ENCODE measurements at places on chromosomes 7 and 10. TPM values are rescaled to one million over a fixed set of nuclear protein-coding genes. Genes with fewer than 3 reads are reported as not detected.

- H3K4me1 ChIP-seq: no peaks in the 10 kb centered on the region
- H3K4me3 ChIP-seq: no peak overlapping the region
- H3K36me3 ChIP-seq: no peaks in the 10 kb centered on the region
- H3K27ac ChIP-seq: no peak overlapping the region
- no peak for DNase-seq
- H3K27me3 ChIP-seq: no peaks in the 10 kb centered on the region
Observed at GRCh38 chr10:90819911-90820310, 37.9 kb downstream of the HTR7 start.

GRCh38 chr10:124416733-124417132 is 2.0 kb downstream of the OAT start:
- H3K4me3 ChIP-seq: peak overlapping the region; percentile 34
- peaks cover 2% of the 10 kb centered on the region for H3K36me3 ChIP-seq
- no peak for DNase-seq
- H3K27me3 ChIP-seq: peaks cover 17% of the 10 kb centered on the region
- H3K4me1 ChIP-seq: peaks cover 14% of the 10 kb centered on the region

FBXL13 gene
- 9.2 TPM for total RNA-seq

GIMAP8 gene
- not detected for total RNA-seq

DNA sequence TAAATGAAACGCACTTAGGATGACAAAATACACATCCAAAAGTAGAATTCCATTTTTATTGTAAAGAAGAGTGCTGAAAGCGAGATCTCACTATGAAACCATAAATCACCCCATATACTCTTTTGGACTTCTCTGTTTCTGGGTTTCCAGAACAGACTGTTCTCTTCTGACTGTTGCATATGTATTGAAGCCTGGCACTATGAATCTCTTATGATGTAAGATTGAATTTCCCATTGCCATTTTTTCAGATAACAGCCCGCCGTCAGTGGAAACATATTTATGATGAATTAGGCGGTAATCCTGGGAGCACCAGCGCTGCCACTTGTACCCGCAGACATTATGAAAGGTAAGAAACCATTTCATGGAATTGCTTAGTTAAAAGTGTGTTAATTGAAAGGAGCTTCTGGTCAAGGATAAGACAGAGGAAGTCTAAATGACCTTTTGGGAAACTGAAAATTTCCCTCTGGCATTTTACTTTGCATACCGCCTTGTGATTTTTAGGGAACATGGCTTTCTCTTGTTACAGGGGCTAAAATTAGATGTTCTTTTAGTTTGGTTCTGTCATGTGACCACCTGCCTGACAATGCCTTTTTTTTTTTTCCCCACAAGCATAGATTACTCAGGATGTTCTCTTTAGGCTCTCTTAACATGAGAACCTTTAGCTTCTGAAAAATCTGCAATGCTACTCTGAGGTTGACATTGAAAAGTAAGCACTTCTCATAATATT is 168.1 kb downstream of the ARID5B start:
- H3K27me3 ChIP-seq: no peaks in the 10 kb centered on the region
- peaks cover 21% of the 10 kb centered on the region for H3K36me3 ChIP-seq
- H3K4me3 ChIP-seq: no peak overlapping the region
- no peak for DNase-seq

- peak overlapping the region; percentile 31 for H3K27ac ChIP-seq
- no peaks in the 10 kb centered on the region for H3K27me3 ChIP-seq
- no peaks in the 10 kb centered on the region for H3K4me1 ChIP-seq
- no peak overlapping the region for H3K4me3 ChIP-seq
- no peaks in the 10 kb centered on the region for H3K36me3 ChIP-seq
- no peak for DNase-seq
Observed at GRCh38 chr7:125834421-125834820, 904.8 kb upstream of the POT1 start.

- no peak for DNase-seq
- no peaks in the 10 kb centered on the region for H3K27me3 ChIP-seq
- peak overlapping the region; percentile 84 for H3K27ac ChIP-seq
- peak overlapping the region; percentile 55 for H3K4me3 ChIP-seq
- peaks cover 1% of the 10 kb centered on the region for H3K36me3 ChIP-seq
Observed at GRCh38 chr7:74371381-74372341, 82.0 kb upstream of the GTF2IRD1 start.

GRCh38 chr7:50653981-50654425 is 88.8 kb upstream of the DDC start:
- H3K27ac ChIP-seq: no peak overlapping the region
- no peak overlapping the region for H3K4me3 ChIP-seq
- peaks cover under 1% of the 10 kb centered on the region for H3K4me1 ChIP-seq
- no peaks in the 10 kb centered on the region for H3K27me3 ChIP-seq

GRCh38 chr10:72425133-72425532 is 70.4 kb upstream of the DNAJB12 start:
- peaks cover 24% of the 10 kb centered on the region for H3K36me3 ChIP-seq
- H3K4me1 ChIP-seq: peaks cover 37% of the 10 kb centered on the region
- no peak overlapping the region for H3K4me3 ChIP-seq
- H3K27ac ChIP-seq: peak overlapping the region; percentile 94
- no peaks in the 10 kb centered on the region for H3K27me3 ChIP-seq

- H3K36me3 ChIP-seq: no peaks in the 10 kb centered on the region
- H3K4me3 ChIP-seq: no peak overlapping the region
- no peak overlapping the region for H3K27ac ChIP-seq
Observed at GRCh38 chr7:40804477-40805215, 669.8 kb downstream of the SUGCT start.

DNA sequence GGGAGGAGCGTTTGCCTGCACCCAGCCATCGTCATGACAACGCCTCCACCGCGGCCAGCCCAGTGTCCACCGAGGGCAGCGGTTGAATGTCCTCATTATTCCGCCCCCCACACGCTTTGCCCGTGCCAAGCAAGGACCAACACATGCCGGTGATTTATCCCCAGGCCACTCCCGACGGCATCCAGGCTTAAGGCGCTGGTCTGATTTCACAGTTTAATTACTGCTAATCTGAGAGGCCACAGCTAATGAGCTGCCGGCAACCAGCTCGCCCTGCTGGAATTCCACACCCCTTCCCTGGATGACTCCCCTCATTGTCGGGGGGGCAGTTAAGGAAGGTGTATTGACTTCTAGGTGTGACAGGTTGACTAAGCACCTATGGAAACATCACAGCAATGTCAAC is 432.3 kb downstream of the DNAJB6 start:
- H3K4me1 ChIP-seq: peaks cover 26% of the 10 kb centered on the region
- peaks cover 6% of the 10 kb centered on the region for H3K36me3 ChIP-seq
- DNase-seq: no peak
- H3K27me3 ChIP-seq: peaks cover 15% of the 10 kb centered on the region

AS3MT gene
- 26.9 TPM for total RNA-seq

MPLKIP gene
- total RNA-seq: 38.0 TPM

- H3K27ac ChIP-seq: no peak overlapping the region
- no peaks in the 10 kb centered on the region for H3K27me3 ChIP-seq
- H3K36me3 ChIP-seq: peaks cover 4% of the 10 kb centered on the region
- H3K4me3 ChIP-seq: no peak overlapping the region
- no peak for DNase-seq
- H3K4me1 ChIP-seq: peaks cover 1% of the 10 kb centered on the region
Observed at GRCh38 chr10:101939008-101939648, 95.5 kb upstream of the KCNIP2 start.

DNA sequence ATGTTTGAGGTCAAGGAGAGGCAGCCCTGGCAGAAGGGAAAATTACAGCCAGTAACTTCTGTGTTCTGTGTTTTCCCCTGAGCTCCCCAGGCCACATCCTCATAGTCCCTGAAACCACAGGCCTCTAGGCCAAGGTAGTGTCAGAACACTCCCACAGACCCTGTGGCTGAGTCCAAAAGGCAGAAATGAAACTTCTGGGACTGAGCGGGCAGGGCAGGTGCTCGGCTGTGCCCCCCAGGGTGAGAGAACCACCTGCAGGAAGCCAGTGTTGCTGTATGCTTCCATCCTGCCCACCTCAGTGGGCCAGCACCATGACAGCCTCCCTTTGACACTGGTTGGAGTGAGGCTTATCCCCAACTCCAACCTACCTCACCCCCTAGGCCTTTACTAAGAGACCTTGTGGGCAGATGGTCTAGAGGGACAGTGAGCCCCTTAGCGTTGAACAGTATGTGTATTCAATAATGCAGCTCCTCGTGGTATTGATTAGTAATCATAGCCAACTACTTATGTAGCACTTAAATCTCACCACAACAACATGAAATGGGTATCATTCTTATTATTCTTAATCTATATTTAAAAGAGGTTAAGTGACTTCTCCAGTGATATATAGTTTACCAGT is 30.3 kb downstream of the PIK3CG start:
- H3K27me3 ChIP-seq: no peaks in the 10 kb centered on the region
- no peak overlapping the region for H3K27ac ChIP-seq
- no peaks in the 10 kb centered on the region for H3K4me1 ChIP-seq

DNA sequence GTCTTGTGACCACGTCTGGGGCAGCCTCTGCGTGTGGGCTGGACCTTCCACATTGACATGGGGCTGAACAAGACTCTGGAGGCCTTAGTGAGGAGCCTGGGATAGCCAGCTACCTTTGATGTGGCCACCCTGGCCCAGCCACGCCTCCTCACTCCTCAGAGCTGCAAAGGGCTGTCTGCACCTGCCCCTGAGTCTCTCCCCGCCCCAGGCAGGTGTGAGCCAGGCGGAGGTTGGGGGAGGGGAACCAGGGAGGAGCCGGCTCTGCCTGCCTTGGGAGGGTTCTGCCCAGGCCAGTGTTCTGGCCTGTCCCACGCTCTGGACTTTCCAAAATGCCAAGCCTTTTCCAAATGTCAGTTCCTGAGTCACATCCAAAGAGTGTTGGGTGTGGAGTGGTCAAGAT is 72.2 kb downstream of the GTF2IRD1 start:
- DNase-seq: no peak
- no peak overlapping the region for H3K4me3 ChIP-seq
- H3K27ac ChIP-seq: peak overlapping the region; percentile 73

- H3K27me3 ChIP-seq: no peaks in the 10 kb centered on the region
- no peak overlapping the region for H3K27ac ChIP-seq
- DNase-seq: no peak
- H3K36me3 ChIP-seq: peaks cover 6% of the 10 kb centered on the region
- H3K4me3 ChIP-seq: no peak overlapping the region
- H3K4me1 ChIP-seq: peaks cover 43% of the 10 kb centered on the region
Observed at GRCh38 chr10:101687071-101687658, 7.8 kb downstream of the FBXW4 start.

DNA sequence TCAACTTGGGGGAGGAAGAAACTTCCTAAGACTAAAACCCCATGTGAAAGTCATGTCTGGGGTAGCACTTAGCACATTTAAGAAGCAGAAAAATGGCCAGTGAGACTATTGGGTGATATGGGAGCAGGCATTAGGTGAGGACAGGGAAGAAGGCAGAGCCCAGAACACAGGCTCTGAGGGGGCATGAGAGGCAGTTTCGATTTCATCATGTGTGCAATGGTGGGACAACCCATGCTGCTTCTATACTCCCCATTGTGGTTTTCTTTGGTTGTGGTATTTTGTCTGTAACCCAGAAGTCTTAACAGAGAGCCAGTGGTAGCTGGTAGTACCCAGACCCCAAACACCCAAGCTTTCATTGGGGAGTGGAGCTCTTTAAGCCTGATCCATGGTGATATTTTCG is 752.0 kb downstream of the GRID1 start:
- no peaks in the 10 kb centered on the region for H3K36me3 ChIP-seq
- no peak overlapping the region for H3K27ac ChIP-seq
- H3K4me1 ChIP-seq: no peaks in the 10 kb centered on the region
- DNase-seq: no peak
- no peak overlapping the region for H3K4me3 ChIP-seq
- H3K27me3 ChIP-seq: peaks cover 6% of the 10 kb centered on the region

DNA sequence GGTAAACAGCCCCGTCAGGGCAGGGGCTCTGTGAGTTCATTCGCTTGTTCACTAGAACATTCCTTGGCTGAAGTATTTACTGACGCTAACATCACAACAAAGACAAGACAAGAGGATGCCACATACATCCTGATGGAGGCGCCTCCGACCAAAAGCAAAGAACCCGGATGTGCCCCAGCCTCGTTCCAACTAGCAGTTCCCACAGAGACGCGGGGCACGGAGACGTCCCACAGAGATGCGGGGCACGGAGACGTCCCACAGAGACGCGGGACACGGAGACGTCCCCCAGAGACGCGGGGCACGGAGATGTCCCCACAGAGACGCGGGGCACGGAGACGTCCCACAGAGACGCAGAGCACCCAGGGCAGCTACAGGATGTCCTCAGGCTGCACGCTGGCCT is 35.4 kb upstream of the CFAP46 start:
- no peaks in the 10 kb centered on the region for H3K36me3 ChIP-seq
- no peak overlapping the region for H3K4me3 ChIP-seq
- no peak overlapping the region for H3K27ac ChIP-seq
- no peak for DNase-seq

ASB10 gene
- total RNA-seq: not detected

DNA sequence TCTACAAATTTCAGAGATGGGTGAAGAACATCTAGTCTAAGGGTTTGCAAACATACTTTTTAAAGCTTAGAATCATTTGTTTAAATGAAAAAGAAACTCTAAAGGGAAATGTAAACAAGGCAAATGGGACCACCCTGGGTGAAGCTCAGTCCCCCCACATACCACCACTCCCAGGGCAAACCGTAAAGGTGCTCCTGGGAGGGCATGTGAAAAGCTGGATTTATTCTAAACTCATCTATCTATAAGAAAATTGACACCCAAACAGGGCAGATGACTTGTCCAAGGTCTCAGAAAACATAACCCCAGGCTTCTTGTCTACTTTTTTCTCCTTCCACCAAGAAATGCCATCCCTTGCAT is 223.3 kb upstream of the PRKCQ start:
- no peaks in the 10 kb centered on the region for H3K36me3 ChIP-seq
- no peak overlapping the region for H3K27ac ChIP-seq
- H3K4me1 ChIP-seq: no peaks in the 10 kb centered on the region
- peaks cover 14% of the 10 kb centered on the region for H3K27me3 ChIP-seq

ITGB8 gene
- 37.2 TPM for total RNA-seq

GIMAP5 gene
- not detected for total RNA-seq

GPC2 gene
- total RNA-seq: 65.2 TPM

ERV3-1 gene
- total RNA-seq: 77.2 TPM

- no peak for DNase-seq
- no peak overlapping the region for H3K27ac ChIP-seq
- H3K4me1 ChIP-seq: peaks cover 28% of the 10 kb centered on the region
- H3K4me3 ChIP-seq: no peak overlapping the region
Observed at GRCh38 chr10:79451046-79451699, 5.7 kb upstream of the ZCCHC24 start.

PALD1 gene
- 1.4 TPM for total RNA-seq

DNA sequence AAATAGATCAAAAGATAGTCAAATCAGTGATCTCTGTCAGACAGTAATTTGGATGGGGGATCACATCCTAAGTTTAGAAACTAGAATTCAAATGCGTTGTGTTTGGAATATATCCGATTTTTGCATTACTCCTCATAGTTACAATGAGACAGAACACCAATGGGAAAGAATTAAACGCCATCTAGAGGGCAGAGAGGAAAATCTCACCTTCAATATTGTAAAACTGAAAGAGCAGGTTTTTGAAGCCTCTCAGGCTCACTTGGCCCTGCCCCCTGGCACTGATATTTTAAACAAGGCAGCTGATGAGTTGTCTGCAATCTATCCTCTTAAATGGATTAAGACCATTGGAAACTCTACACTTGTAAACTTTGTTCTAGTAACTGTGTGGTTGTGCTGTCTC is 17.7 kb downstream of the FRG2B start:
- no peak for DNase-seq
- H3K36me3 ChIP-seq: peaks cover 8% of the 10 kb centered on the region
- H3K27ac ChIP-seq: no peak overlapping the region
- no peaks in the 10 kb centered on the region for H3K4me1 ChIP-seq

GRCh38 chr10:124640056-124640455 is 104.1 kb downstream of the FAM53B start:
- H3K27ac ChIP-seq: peak overlapping the region; percentile 76
- DNase-seq: no peak
- H3K4me1 ChIP-seq: peaks cover 11% of the 10 kb centered on the region
- no peaks in the 10 kb centered on the region for H3K27me3 ChIP-seq
- H3K36me3 ChIP-seq: peaks cover 3% of the 10 kb centered on the region
- H3K4me3 ChIP-seq: no peak overlapping the region
